ENCODE measurements at places on chromosomes 2 and 18.

GRCh38 chr18:13416848-13417247 lies 198.3 kb downstream of the LDLRAD4 start:
- no peak for DNase-seq

DNA sequence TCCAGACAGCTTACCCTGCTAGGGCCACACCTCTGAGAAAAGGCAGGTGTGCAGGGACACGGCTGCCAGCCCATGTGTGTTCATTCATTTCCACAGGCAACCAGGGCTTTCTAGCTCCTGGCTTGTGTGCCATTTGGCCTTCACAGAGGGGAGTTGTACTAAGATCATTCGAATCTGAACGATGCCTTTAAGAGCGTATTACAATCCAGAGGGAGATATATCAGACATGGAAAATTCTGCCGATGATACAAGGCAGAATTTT lies 64.2 kb upstream of the OTOF start:
- no peak for DNase-seq

DNA sequence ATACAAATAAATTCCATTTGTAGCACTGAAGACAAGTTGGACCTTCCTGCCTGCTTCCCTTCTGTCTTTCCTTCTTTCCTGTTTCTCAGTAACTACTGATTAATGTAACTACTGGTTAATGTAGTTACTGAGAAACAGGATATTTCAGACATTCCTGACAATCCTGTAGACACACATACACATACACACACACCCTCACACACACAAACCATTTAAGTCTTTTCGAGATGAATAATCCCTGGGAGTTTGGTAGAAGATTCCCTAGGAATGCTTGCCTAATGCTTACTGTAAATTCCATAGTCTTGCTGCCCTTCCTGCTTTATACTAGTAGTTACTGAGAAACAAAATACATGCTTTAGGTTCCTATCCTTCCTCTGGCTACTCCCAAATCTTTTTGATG lies 83.9 kb downstream of the PIK3C3 start:
- DNase-seq = no peak

GRCh38 chr2:159817283-159817682 lies 19.3 kb upstream of the CD302 start:
- DNase-seq = no peak

GRCh38 chr18:40812981-40813515 lies 1142.0 kb upstream of the PIK3C3 start:
- no peak for DNase-seq

GRCh38 chr18:13378150-13378549 lies 159.6 kb downstream of the LDLRAD4 start:
- DNase-seq = no peak

- DNase-seq = no peak
Measured at GRCh38 chr2:69579536-69579935, 64.0 kb downstream of the AAK1 start.

- DNase-seq = no peak
Measured at GRCh38 chr2:19809206-19809605, 92.6 kb downstream of the TTC32 start.

DNA sequence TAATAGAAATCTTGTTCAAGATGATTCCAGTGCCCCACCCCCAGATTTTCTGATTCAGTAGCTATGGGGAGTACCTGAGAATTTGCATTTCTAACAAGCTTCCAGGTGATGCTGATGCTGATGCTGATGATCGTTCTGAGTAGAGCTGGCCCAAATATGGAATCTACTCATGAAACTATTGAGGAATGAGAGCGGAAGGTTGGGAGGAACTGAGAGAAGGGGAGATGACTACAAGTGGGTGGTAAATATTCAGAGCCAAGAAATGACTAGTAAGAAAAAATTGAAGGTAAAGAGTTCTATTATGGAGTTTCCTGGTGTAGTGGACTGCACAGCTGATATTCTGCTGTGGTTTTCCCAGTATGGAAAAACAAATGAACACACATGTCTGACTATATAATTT lies 235.4 kb upstream of the FN1 start:
- DNase-seq = no peak

- DNase-seq = no peak
Measured at GRCh38 chr18:23967321-23968089, 47.0 kb upstream of the TTC39C start.

Measured in muscle of back (tissue), 13 donors.